ENCODE measurements at places on chromosomes 5 and 9.
A peak's percentile ranks its signal among the peaks of the same experiment; 100 is the strongest.

DNA sequence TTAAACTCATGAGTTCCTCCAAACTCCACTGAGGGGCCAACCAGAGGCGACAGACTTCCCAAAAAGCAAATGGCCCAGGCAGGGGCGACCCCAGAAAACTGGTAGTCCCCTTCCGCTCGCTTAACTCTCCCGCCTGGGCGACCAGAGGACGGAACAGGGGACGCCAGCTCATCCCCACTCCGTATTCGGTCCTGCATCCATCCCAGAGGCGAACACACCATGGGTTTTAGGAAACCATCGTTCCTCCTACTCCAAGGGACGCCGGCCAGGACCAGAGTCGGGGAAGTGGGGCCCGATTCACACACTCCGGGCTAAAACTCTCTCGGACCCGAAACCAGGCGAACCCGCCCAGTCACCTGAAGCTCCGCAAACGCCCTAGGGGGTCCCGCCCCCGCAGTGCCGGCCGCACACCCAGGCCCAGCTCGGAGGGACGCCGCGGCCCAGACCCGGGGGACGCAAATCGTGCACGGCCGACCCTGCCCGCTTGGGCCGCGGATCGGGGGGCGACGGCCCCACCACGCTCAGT lies 478 bp downstream of the TEX10 start:
- DNase-seq, result peak; percentile 10

DNA sequence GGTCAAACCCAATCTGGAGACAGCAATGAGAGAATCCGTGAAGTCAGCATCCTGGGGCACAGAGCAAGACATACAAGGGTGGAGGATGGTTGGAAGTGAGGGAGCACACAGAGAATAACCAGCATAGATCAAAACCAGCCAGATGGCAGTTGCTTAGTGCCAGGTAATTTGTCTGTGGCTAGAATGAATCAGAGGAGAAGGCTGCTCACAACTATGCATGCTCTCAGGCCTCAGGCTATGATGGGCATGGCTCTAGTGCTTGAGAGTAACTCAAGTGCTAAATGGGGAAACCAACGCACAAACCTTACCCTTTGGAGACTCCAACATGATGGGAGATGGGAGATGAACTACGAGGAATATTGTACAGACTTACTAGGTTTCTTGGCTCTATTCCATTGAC lies 160.8 kb downstream of the DMRT2 start:
- DNase-seq, result no peak

GRCh38 chr9:98218562-98219363 lies 26.3 kb upstream of the CORO2A start:
- DNase-seq, result peak; percentile 27

DNA sequence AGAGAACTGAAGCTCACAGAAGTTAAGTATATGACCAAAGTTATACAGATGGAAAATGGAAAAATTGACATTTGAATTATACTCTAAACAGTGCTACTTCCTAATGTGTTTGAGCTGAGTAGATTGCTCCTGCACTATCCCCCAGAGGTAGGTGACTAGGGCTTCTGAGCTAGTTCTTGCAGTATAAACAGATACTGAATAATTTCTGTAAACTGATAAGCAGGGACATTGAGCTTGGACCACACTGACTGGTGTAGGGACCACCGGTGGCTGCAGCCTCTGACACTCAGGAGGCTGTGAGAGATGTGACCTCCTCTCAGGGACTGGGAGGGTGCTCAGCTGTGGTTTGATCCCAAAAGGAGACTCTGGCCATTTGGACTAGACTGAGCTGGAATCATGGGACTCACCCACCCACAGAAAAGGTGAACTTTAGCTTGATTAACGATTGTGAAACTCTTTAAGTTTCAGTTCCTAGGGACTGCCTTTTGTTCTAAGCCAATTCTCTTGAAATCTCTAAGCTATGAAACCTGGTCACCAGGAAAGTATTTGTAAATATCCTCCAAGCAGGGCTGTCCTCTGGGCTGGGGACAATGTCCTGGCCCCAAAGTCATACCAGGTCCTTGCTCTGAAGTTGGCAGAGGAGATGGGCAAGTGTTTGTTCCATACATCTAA lies 291.5 kb downstream of the SEC61B start:
- no peak for DNase-seq

DNA sequence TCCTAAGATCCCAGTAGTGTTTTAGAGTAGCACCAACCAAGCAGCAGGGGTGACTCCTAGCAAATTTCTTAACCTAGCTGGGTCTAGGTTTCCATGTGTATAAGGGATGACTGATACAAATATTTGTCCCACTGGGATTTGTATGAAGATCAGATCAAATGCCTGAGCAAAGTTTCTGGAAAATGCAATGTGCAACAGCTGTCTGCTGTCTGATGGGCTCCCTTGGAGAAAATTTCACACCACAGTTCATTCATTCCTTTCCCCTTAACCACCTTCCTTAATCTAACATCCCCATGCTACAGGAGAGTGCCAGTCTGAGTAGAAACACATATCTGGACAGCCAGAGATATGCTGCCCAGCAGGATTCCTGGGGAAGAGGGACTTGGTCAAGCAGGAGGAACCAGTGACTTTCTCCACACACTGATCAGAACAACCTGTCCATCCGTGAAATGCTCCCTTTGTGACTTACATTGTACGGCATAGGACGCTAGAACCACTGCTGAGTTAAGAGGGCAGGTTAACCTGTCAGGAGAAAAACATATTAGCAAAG lies 53.3 kb downstream of the PTPN3 start:
- DNase-seq, result no peak

GRCh38 chr5:176500511-176500910 lies 36.7 kb downstream of the RNF44 start:
- DNase-seq, result peak; percentile 21

DNA sequence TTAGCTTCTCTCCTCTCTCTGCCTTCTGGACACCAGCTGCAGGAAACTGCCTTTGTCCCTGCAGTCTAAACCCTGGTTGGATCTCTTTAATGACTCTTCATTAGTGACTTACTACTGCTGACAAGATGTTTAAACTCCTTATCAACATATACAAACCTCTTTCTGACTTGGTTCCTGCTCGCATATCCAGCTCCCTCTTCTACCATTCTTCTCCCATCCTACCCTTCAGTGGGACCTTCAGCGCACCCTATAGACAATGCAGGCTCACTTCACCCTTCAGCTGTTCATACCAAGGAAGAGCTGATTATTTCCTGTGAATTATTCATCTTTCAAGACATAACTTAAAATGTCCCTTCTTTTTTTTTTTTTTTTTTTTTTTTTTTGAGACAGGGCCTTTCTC lies 436.5 kb downstream of the KIAA0825 start:
- peak; percentile 24 for DNase-seq

GRCh38 chr9:99411068-99411467 lies 189.0 kb downstream of the SEC61B start:
- peak; percentile 81 for DNase-seq

GRCh38 chr5:54315736-54316528 lies 5.6 kb upstream of the ARL15 start:
- no peak for DNase-seq

GRCh38 chr5:123181394-123181801 lies 92.4 kb downstream of the PRDM6 start:
- peak; percentile 10 for DNase-seq

GRCh38 chr5:52694648-52695047 lies 93.1 kb upstream of the ITGA1 start:
- no peak for DNase-seq

DNA sequence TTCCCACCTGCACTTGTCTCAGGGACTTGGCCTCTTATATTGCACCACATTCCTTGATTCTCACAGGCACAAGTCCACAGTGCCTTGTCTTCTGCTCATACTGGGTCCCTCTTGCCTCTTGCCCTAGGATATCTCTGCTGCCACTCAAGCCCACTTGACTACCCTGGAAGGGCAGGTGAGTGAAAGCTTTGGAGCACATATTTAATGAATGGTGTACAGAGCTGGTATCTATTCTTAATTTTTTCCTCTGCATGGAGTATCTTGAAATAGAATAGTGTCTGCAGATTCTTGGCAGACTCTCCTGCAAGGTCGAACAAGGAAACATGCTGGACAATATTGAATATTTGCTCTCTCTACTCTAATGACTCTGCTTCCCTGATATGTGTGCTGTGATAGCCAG lies 1248.0 kb downstream of the MAT2B start:
- DNase-seq, result no peak

DNA sequence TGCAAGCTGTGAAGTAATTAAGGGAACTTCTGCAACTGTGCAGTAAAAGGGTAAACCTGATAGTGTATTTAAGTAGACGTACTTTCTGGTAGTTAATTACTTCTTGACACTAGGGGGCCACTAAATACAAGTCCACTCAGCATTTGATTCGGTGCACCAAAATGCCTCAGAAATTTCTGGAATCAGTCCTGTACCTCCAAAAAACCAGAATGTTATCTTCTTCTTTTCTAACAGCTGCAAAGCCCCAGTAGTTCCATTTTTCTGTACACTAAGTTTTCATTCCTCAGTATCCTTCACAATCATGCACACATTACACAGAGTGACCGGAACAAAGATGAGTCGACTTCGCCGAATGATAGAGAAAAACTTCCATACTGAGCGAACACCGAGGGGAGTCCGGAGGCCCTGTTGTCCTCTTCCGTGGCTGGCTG lies 484 bp downstream of the GFM2 start:
- DNase-seq, result peak; percentile 64

- no peak for DNase-seq
Observed at GRCh38 chr5:75387806-75388205, 50.8 kb downstream of the HMGCR start.
